ENCODE measurements at places on chromosomes 7 and 10.

DNA sequence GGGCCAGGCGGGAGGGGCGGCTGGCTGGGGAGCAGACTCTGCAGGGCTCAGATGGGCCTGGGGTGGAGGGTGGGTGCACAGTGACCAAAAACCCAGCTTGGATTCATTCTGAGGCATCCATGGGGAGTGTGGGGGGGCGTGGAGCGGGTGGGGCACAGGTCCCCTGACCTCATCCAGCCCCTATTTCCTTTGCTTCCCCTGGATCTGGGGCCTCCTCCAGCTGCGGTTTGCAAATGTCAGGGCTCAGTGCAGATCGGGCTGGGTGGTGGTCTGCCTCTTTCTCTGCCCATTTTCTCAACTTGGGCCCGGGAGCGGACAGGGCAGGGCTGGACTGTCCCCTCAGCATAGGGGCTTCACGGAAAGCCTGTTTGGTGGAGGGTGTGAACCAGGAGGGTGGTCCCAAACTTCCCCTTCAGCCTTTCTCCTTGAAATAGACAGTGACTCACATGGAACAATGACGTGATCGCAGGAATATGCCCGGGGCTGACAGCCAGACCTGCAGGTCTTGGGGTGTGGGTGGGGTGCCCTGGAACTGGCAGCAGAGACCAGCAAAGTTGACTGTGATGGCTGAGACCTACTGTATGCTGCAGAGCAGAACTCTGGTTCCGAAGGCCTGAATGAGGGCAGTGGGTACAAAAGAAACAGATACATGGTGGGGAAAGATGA, 72.9 kb upstream of the PODXL start:
- DNase-seq = no peak

GRCh38 chr7:155398944-155399343, 59.0 kb upstream of the EN2 start:
- no peak for DNase-seq

GRCh38 chr7:76357475-76358010, 1.2 kb downstream of the YWHAG start:
- peak; percentile 28 for DNase-seq

DNA sequence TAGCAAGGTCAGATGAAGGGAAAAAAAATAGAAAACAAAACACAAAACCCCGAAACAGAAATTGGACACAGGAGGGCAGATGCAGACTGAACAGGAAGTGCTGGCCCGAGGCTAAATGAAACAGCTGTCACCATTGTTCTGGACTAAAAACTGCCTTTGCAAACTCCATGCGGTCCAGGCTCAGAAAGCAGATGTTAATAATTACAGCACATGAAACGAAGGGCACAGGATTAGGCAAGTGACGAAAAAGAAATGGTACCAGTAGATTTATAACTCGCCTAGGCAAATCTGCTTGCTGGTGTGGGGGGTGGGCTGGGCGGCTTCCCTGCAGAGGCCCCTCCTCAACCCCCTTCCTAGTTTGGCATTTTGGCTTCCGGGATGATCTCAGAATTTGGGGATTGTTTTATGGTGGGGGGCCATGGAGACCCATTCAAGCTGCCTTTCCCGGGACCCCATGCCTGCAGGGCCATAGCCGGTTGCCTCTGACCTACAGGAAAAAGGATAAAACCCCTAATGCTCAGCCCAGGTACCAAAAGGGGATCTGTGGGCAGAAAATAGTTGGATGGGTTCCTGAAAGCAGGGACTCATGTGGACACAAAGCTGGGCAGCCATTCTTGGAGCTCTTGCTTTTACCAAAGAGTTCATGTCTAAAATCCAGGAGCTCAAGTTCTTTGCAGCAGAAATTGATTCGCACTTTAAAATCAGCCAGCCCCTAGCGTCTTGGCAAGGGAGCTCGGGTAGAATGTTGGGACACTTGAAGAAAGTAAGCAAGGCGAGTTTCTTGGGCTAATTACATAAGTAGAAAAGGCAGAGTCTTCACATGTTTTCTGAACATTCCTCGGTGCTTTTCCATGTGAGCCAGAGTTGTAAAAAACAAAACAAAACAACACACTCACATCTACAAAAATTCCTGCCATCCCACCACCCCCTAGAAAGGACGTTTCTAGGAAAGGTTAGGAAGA, 39.0 kb upstream of the EMX2 start:
- DNase-seq = no peak

GRCh38 chr7:7681191-7681935, 37.0 kb downstream of the RPA3 start:
- DNase-seq = peak; percentile 47

GRCh38 chr10:100114976-100115770, 33.5 kb upstream of the CPN1 start:
- DNase-seq = no peak

GRCh38 chr10:5457741-5458140, 41.6 kb downstream of the CALML5 start:
- no peak for DNase-seq

DNA sequence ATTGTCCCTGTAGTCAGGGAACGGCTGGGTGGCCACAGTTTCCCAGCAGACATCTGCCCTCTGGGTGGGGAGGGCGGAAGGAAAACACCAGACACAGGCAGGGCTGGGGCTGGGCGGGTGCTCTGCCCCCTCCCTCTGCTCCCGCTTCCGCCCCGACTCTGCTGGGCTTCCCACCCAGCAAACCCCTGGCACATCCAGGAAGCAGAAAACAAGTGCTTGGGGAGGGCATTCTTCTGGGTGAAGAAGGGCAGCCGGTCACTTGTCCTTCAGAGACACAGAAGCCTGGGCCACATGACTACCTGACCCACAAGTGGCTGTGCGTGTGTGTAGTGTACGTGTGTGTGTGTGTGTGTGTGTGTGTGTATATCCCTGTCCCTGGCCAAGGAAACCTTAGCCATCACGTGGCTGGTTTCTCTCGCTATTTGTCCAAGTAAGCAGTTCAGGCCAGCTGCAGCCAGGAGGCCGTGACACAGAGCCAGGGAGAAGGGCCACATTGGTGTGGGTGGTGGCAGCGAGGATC, 77.9 kb downstream of the ZMIZ1 start:
- no peak for DNase-seq

GRCh38 chr10:118570591-118570990, 24.9 kb downstream of the PRLHR start:
- DNase-seq = no peak

GRCh38 chr10:131002031-131002861, 309.3 kb downstream of the TCERG1L start:
- peak; percentile 2 for DNase-seq

Measured in NCI-H526 treated with DMSO at 0.1 percent for 48 hours (cell line).